ENCODE measurements at places on chromosomes 3 and 15.

GRCh38 chr3:194277786-194278130, 73.4 kb downstream of the CPN2 start:
- no peak for DNase-seq

DNA sequence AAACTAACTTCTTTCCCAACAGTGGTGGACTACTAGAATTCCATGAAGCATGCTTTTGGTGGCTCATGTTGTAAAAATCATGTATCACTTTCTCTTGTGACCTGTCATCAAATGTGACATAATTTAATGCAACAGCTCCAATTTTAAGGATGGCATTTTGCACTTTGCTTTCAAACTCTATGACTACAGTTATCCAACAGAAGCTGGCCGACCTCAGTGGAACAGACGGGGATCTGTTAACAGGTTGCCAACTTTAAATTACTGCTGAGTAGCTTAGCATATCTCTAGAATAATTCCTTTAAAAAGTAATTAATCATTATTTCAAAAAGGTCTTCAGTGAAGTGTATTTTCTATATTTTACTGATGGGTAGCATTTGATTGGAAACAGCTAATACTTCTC, 907.4 kb downstream of the FHIT start:
- DNase-seq, result no peak

- DNase-seq, result no peak
Measured at GRCh38 chr3:193801097-193801496, 208.1 kb downstream of the OPA1 start.

GRCh38 chr3:175980486-175981090, 1121.5 kb downstream of the NAALADL2 start:
- no peak for DNase-seq

GRCh38 chr3:15983232-15983631, 185.5 kb upstream of the ANKRD28 start:
- no peak for DNase-seq

DNA sequence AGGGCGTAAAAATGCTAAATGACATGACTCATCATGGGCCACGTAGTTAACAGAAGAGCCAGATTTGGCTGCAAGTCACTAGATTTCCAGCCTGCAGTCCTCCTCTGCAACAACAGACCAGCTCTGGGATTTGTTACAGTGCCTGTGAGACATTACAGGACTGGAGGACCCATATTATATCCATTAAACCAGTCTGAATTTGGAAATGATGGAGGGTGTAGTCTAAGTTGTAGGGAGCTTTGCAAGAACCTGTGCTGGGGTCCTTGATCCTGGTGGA, 10.8 kb downstream of the ZNF774 start:
- DNase-seq, result no peak

GRCh38 chr3:159607856-159608255, 380.8 kb upstream of the IL12A start:
- no peak for DNase-seq

DNA sequence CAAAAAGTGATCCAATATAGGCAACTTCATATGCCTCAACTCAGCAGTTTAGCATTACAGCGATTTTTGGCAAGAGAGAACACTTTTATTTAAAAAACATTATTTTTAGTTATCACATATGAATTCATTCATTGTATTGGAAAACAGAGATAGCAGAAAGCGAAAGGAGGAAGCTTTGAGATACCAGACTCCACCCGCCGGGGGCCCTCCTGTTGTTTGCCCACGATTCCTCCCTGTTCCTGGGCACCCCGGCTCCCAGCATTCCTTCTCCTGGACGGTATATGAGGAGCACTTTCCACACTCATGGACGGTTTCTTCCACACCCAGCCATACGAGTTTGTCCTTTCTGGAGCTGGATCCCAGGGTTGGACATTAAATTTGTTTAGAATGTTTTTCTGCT, 18.2 kb downstream of the APBA2 start:
- no peak for DNase-seq

DNA sequence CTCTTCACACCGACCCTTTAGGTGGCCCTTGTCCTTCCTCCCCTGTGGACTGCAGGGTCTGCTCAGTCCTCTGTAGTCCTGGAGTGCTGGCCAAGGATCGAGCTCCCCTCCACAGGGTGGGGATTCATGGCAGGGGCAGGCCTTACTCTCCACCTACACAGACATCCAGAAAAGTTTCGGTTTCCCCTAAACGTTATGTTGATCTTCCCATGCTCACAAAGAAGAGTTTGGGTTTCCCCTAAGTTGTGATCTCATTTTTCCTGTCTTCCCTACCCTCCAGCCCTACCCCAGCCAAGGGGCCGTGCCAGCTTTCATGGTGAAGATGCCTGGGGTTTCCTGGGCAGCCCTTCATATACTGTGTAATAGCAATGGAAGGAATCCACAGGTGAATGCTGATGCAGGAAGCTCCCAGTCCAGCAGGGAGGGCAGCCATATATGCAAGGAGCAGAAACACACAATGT, 10.3 kb downstream of the STOML1 start:
- no peak for DNase-seq

DNA sequence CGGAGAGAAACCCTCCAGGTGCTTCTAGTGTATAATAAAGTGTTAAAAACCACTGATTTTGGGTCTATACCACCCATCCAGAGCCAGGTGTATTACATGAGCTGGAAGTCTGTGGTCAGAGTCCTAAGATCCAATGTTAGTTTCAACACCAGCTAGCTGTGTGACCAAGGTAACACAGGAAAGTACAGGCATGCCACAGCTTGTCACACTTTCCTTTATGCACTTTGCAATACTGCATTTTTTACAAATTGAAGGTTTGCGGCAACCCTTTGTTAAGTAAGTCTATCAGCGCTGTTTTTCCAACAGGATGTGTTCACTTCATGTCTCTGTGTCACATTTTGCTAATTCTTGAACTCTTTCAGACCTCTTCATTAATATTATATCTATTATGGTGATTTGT, 201.3 kb upstream of the PRICKLE2 start:
- DNase-seq, result no peak

DNA sequence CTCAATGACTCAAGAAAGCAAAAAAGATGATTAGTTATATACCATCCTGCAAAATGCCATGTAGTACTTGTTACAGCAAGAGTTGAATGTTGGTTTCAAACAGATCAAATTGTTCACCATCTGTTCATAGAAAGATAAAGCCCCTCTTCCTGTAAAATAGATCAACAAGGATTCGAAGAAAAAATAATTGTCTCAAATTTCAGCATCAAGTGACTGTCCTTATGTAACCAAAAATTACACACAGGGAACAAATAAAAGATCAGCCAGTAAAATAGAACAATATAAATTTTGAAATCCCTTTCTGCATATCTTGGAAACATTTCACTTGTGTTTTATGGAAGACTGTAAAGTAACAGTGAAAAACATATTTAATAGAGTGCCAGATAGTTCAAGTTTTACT, 165.1 kb upstream of the STAC start:
- DNase-seq, result no peak

DNA sequence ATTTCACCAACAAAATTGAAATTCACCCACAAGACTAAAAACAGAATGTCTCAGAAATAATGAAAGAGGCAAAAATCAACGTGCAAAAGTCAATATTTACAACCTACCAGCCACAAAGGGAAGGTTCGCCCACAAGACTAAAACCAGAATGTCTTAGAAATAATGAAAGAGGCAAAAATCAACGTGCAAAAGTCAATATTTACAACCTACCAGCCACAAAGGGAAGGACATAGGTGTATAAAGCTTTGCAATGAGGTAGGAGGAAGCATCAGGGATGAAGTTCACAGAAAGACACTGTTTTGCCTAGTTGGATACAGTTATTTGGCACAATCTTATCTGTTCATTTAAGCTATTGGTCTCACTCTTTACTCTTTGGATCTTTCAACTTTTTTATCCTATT, 14.3 kb downstream of the OXTR start:
- DNase-seq, result no peak

- DNase-seq, result no peak
Measured at GRCh38 chr3:108485146-108485545, 25.2 kb downstream of the MYH15 start.

- no peak for DNase-seq
Measured at GRCh38 chr3:106004137-106004681, 135.4 kb upstream of the CBLB start.

DNA sequence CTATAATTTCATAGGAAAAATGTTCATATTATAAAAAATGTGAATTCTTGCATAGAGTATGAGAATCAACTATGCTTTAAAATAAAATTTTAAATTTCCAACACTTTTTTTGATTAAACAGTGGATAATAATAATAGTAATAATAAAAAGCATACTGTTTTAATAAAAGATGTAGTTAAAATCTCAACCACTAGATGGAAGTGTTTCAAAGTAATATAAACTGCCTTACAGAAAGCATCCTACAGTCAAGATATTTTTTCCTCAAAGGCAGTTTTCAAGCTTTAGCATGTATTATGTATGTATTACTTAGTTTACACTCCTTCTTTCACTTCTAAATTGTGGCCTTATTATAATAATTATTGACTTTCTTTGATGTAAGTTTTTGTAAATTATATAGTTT, 217.5 kb downstream of the CHL1 start:
- no peak for DNase-seq

GRCh38 chr15:86236356-86237110, 156.9 kb downstream of the AGBL1 start:
- no peak for DNase-seq

- DNase-seq, result no peak
Measured at GRCh38 chr3:169754711-169755110, 10.1 kb downstream of the TERC start.

DNA sequence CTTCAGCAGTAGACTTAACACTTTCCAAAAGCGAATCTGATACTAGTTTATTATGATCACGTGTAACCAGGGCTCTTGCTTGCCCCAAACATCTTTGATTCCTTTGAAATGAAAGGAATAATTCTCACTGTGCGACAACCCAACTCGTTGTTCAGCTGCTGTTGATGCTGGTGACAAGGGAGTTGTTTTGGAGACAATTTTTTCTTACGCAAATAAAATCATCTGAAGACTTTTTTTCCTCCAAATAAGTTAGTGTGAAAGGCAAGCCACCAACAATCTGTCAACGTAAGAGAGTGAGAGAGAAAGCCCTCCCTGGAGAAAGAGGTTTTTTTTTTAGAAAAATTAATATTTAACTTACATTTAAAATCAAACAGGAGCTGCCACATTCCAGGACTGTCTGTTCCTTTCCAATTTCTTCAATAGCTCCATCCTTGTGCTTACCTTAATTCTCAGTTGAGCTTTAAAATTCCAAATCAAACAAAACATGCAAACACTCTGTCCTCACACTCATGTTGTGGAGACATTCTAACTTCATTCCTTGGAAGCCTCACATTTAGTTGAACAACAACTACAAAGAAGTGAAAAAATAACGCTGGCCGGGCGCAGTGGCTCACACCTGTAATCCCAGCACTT, 4.9 kb upstream of the P3H2 start:
- no peak for DNase-seq

DNA sequence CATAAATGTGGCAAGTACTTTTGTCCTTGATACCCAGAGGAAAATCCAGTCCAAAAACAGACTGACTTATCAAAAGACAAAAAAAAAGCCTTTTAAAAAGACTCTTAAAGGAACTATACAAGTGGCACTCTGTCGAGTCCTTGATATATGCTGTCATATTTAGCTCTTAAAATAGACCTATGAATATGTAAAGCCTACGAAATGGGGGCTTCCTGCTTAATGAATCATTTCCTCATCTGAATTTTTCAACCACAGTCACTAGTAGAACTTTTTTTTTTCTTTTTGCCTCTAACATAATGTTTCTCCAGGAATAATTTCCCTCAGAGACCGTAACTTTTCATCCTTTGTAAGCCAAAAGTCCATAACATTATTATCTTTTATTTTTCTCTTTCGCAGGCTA, 95.8 kb downstream of the P3H2 start:
- no peak for DNase-seq

GRCh38 chr3:98563661-98564281, 29.6 kb downstream of the CPOX start:
- no peak for DNase-seq
